Posterior vena cava (tissue), 2 donors: ENCODE measurements at places on chromosomes 3 and 15.

DNA sequence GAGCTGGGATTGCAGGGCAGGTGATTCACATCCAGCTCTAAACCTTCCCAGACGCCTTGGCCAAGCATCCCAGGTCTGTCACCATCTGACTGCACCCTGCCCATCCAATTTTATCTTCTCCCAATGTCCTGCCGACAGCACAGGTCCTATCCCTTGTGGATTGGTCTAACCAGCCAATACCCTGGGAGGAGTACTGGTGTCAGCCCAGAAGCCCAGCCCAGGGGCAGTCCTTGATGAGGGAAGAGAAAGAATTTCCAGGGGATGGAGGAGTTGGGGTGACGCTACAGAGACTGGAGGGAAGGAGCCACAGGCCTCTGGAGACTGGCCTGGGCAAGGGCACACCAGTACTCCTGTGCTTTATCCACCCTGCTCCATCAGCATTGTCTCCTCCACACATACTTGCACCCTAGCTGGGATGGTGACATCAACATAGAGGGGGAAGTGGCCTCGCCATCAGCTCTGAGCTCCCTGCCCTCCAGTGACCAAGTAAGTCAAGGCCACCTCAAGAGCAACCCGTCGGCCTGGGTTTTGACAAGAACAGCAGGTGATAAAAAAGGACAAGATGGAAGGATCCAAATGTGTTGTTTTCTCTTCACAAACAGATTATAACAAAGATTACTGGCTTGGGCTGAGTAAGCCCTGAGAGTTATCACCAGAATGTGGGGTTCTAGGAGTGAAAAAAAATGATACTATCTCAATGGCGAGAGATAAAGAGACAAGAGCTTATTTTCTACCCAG lies 114.6 kb downstream of the AQP9 start:
- no peak for DNase-seq

DNA sequence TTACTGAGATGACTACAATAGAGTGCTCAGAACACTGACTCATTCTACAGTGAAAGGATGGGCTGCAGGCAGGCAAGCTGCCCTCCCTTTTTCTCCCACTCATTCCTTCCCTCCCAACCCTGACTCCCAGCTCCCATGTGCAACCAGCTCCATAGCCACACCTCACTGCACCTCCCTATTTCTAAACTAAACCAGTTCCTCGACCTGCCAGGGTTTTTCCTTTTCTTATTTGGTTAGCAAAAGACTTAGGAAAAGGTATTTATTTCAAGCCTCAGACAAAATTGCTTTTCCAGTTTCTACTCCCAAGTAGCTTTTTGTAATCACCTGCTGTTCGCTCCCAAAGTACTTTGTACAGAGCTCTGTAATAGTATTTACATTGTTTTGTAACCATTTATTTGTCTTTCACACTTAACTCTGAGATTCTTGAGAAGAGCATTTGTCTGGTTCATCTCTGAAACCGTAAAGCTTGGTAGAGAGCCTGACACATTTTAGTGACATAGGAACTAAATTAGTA lies 2.2 kb downstream of the AADAC start:
- no peak for DNase-seq

- no peak for DNase-seq
These were observed 33.6 kb downstream of the SSUH2 start for GRCh38 chr3:8610951-8611350.

DNA sequence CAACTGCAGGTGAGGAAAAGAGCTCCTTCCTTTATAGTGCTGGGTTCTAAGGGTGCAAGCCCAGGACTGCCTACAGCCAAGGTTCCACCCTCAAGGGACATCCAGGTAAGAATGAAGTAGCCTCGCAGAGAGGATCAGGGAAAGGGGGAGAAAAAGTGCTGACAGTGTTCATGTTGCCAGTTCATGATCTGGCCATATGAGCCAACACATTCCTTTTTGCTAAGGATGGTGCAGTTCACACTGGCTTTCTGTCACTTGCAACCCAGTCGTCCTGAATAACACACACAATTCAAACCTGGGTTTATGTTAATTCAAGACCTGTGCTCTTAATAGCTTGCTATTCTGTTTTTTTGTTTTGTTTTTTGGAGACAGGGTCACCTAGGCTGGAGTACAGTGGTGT lies 9.0 kb downstream of the CLN6 start:
- DNase-seq, result no peak

DNA sequence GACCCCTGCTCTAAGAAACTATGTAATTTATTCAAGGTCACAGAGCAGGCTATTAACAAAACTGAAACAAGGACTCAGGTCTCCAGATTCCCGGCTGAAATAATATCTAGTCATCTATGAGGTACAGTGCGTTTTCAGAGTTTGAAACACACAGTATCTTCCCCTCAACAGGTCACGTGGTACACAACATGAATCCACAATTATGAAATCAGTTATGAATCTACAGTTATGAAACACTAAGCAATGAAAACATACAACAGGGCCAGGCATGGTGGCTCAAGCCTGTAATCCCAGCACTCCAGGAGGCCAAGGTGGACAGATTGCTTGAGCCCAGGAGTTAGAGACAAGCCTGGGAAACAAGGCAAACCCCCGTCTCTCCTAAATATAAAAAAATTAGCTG lies 72.7 kb downstream of the FSIP1 start:
- no peak for DNase-seq

DNA sequence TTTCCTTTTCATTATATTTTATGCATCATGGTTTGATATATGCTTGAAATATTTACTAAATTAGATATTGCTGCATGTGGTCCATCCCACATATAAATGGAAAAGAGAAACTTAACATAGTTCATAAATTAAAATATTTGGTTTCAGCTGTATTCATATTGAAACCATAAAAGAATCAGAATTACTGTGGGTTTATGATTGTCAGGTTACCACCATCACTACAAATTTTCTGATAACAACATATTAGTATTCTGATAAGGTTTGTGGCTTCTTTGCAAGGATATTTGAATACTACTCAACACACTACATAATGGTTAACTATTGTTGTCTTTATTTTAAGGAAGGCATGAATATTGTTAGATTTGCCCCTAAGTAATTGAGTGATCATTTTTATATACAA lies 235.5 kb downstream of the UBE2E2 start:
- DNase-seq, result no peak
